Stimulated activated naive B cell treated with anti-CD40 and anti-IgM and Interleukin-4, amounts not matched to agents 10 μg/mL and 1 μg/mL and 100 μg/mL, for 72 hours (primary cell): ENCODE measurements at places on chromosomes 1 and 21.

DNA sequence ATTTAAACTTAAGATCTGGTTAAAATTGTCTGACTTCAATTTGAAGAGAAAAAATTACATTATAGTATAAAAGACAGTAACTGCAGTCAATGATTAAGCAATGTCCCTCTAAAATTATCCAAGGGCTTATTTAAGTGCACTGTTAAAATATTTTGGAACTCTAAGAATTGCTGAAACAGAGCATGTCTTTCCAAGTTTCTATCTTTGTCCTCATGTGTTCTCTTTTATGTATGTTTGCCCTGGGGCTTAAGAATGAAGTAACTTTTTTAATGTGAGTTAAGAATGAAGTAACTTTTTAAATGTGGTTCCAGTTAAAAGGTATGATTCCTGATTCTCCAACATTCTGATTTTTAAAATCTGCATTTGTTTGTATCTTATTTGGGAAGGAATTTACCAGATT is 69.0 kb upstream of the MARK1 start:
- DNase-seq, result no peak

- no peak for DNase-seq
These were observed 7.1 kb upstream of the GNPAT start for GRCh38 chr1:231233735-231234417.

- DNase-seq, result no peak
These were observed 345.7 kb upstream of the RUNX1 start for GRCh38 chr21:35394634-35395369.

DNA sequence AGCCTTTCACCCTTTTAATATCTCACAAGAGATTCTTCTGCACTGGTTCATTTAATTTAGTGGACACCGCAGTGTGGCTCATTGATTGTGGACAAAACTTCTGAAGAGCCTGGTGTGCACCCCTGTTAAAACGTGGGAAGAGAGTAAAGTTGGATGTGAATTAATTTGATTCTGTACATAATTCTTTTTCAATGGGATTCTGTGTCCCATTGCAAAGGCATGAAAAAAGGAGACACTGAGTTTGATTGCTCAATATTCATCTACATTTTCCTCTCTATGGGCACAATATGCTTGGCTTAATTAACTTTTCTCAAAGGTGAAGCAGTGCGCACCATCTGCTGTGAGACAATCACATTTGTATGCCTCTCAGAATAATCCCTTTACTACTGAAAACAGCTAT is 95.1 kb downstream of the BARHL2 start:
- no peak for DNase-seq

DNA sequence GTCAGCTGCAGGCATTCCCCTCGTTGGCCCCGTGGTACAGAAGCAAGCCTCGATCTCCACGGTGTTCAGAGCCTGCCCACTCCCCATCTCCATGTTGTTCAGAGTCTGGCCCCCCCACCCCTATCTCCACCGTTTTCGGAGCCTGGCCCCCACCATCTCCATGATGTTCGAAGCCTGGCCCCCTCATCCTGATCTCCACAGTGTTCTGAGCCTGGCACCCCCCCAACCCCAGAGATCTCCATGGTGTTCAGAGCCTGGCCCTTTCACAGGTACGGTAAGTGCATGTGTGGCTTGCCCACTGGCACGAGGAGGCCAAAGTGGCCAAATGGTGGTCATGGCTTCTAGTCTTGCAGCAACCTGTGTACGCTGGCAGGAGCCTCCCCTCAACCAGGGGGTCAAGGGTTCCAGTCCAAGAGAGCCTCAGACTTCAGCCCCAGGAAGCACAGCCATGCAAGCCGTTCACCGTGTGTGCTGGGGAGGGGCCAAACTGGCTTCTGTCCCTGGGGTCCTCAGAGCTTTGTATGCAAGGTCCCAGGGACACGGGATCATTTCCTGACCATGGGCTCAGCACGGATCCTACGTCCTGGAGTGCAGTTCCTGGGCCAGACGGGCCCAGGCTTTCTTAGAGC is 13.3 kb upstream of the PCBP3 start:
- DNase-seq, result no peak

GRCh38 chr1:206823727-206824126 is 41.7 kb upstream of the IL20 start:
- no peak for DNase-seq

GRCh38 chr1:2019571-2020309 is 595 bp downstream of the GABRD start:
- DNase-seq, result no peak

DNA sequence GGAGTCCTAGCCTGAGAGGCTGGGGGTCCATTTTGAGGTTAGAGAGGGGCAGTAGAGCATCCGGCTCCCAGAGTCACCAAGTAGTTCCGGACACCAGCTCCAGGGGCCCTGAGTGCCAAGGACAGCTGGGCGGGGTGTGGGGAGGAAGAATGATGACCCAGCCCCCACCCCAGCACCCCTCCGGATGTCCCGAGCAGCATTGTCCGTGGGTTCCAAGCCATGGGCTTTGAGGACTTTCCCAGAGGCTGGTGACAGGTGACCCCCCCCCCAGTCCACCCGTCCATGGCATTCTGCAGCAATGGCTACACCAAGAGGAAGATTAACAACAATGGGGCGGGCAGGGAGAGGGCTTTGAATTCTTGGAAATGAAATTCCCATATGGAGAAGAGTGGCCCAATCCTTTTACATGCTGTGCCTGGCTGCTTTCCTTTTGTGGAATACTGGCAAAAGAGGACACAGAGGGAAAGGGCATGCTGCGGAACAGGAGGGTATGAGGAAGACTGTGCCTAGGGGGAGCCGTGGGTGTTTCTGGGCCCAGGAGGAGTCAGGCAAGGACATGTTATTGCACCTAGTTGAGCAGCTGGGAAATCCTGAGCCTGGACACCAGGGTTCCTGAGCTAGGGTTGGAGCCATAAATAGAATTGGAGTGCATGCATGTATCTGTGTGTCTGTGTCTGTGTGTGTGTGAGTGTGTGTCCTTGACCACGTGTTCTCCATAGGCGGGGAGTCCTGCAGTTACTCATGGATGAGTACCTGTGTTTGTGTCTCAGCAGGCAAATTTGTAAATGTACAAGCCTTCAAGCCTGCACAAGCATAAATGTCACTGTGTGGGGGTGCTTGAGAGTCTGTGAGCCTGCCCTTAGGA is 956 bp downstream of the ATP1A2 start:
- no peak for DNase-seq

- no peak for DNase-seq
These were observed 19.4 kb upstream of the LRRN2 start for GRCh38 chr1:204704794-204705492.
